ENCODE measurements at places on chromosomes 6 and 20.

DNA sequence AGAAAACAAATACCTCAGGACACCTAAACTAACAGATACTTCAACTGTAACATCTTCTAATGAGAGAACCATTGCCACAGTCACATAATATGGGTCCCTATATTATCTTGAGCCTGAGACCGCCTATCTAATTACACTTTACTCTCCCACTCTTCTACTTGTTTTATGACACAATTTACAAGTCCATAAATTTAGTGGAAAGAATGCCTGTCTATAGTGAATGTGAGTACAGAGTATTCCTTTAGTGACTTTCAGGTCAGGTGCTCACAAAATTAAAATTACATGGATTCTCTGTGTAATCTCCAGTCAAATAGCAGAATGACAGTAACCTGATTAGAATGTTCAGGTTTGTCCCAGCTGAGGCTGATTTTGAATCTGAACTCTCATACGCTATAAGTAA lies 624.1 kb downstream of the PKHD1 start:
- DNase-seq, result no peak

DNA sequence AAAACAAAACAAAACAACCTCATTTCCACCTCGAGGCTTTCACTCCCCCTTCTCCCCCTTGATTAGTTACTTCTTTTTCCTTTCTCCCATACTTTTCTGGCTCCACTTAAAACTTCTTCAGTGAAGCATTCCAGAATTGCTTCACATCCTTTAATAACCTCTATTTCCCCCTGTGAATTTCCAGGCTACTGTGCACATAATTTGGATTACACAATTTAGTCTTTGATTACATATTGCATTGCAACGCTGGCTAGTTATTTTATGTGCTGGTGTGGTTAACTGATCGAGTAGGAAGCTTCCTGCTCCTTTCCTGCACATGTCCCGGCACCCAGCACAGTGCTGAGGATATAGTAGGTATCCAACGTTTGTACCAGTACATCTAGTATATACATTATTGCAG lies 28.1 kb upstream of the EEF1E1 start:
- DNase-seq, result no peak

DNA sequence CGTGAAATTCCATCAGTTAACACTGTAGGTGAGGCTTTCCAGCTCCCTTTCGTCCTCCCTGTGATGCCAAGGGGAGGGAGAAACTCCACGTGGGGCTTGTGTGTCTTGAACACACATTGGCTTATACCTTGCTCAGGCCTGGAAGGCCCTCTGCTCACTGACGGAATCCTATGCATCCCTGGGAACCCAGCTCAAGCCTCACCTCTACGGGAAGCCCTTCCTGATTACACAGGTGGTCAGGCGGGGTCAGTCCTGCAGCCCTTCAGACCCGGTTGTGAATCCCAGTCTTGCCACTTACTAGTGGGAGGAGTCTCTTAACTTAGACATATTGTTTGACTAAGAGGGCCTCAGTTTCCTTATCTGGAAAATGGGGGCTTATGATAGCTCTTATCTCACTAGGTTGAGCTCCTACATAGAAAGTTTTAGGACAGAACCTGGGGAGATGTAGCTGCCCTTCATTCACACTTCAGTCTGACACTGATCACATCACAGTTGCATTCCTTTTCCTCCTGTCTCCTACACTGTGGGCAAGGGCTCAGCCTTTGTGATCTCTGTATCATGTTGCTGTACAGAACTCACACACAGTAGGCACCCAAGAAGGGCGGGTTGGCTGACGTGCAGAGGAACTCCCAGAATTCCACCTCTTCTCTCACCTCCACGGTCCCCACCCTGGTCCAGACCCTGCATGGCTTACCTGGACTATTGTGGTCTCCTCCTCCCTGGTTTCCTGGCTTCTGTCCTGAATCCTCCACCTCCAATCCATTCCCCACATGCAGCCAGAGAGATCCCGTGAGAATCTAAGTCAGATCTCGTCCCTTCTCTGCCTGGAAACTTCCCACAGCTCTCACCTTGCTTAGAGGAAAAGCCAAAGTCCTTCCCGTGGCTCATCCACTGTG lies 129.6 kb downstream of the CEBPB start:
- DNase-seq, result no peak

GRCh38 chr6:36626636-36627035 lies 32.5 kb downstream of the SRSF3 start:
- DNase-seq, result no peak

DNA sequence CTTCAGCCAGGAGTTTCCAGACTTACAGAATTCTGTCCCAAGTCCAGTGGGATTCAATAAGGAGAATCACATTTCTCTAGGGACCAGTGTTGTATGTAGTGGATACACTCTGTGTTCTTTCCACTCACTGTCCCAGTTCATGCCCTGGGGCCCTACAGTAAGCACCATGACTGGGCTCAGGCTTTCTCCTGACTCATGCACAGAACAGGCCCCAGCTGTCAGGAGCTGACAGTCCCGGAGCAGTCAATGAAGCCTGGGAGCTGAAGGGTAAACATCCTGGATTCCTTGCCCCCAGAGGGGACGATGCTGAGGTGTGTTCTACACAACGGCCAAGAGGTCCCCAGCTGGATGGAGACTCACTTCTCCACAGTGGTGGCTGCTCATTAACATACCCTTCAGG lies 40.2 kb upstream of the LRFN2 start:
- DNase-seq, result no peak

Measured in NCI-H2029 treated with DMSO at 0.1 percent for 48 hours (cell line).